ENCODE measurements at places on chromosomes 2 and 18.

DNA sequence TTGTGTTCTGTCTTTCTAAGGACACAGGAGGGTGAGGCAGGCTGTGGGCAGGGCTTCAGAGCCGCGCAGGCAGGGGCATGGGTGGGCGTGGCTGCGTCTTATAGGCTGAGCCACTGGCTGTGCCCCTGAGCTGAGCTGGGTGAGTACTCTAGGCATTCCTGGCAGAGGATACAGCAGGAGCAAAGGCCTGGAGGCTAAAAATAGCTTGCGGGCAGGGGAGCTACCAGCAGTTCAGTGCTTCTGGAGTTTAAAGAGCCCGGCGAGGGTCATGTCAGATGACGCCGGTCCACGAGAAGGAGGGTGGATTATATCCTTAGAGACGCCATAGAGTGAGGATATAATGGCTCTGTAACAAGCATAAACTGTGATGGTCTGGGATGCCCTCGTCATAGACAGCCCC lies 31.5 kb upstream of the PDIA6 start:
- peak; percentile 80 for DNase-seq

- no peak for DNase-seq
These were observed 214.4 kb upstream of the TMEM200C start for GRCh38 chr18:6109743-6110142.

GRCh38 chr18:27278131-27278530 lies 93.0 kb upstream of the CHST9 start:
- DNase-seq = no peak

- DNase-seq = no peak
These were observed 43.0 kb downstream of the NGEF start for GRCh38 chr2:232970051-232970450.

GRCh38 chr2:120887741-120888231 lies 152.1 kb downstream of the GLI2 start:
- DNase-seq = no peak

DNA sequence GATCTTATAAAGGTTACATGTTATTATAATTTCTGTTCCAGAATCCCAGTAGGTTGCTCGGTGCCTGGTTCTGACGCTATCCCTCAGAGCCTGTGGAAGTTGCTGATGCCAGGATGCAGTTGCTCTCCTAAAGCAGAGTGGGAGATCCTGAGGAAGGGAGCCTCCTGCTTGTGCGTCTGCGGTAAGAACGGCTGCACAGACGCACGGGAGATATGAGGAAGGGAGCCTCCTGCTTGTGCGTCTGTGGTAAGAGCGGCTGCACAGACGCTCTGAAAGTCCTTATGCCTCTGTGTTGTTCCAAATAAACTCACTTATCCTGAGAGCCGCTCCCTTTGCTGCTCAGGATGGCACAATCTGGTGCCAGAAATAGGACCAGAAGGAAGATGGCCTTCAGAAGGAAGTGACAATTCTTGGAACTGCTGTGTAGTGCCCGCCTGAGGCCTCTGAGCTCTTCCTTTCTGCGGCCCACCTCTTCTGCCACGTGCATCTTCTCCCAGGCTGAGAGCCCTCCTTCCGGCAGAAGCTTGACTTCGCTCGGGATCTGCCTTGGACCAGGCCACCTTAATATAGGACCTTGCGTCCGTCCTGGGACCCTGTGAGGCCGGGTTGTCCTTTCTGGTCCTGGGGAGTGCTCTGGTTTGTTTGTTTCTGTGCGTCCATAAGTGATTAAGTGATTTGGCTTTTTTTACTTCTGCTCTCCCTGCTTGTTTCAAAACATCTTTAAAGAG lies 89.5 kb downstream of the RTP5 start:
- DNase-seq = no peak

GRCh38 chr2:101930847-101931246 lies 60.9 kb upstream of the IL1R2 start:
- DNase-seq = no peak

GRCh38 chr2:23541503-23542229 lies 156.7 kb downstream of the KLHL29 start:
- no peak for DNase-seq

Data from neural progenitor cell (in vitro differentiated cells).